ENCODE measurements at places on chromosomes 7 and 10. TPM values are rescaled to one million over a fixed set of nuclear protein-coding genes. Genes with fewer than 3 reads are reported as not detected.

Gene GTF2IRD1
- total RNA-seq = 23.7 TPM

Gene ZNF239
- 1.2 TPM for total RNA-seq

Gene TRRAP
- 12.8 TPM for total RNA-seq

Gene COX15
- 40.7 TPM for total RNA-seq

Gene TMEM236
- total RNA-seq = not detected

Gene KLLN
- total RNA-seq = 0.64 TPM

Gene CHAT
- not detected for total RNA-seq

Gene SEPTIN7
- 129 TPM for total RNA-seq

Gene TMEM176A
- total RNA-seq = not detected

Gene WIPF3
- total RNA-seq = 0.21 TPM

Gene PSMC2
- 182 TPM for total RNA-seq

Gene SRI
- 142 TPM for total RNA-seq

Gene SNX10
- total RNA-seq = 1.1 TPM

Gene OR2A12
- not detected for total RNA-seq

Gene PARD3
- total RNA-seq = 105 TPM

Gene PIP
- total RNA-seq = not detected

Gene DNAAF5
- total RNA-seq = 22.4 TPM

Gene LSM8
- total RNA-seq = 29.6 TPM

Gene FAM24B
- total RNA-seq = 4.1 TPM

Gene GPR146
- total RNA-seq = 2.8 TPM

Gene VENTX
- total RNA-seq = not detected

Gene HOXA3
- total RNA-seq = 1.7 TPM

All from tracheal epithelial cell (primary cell).